ENCODE measurements at places on chromosomes 2 and 18.

DNA sequence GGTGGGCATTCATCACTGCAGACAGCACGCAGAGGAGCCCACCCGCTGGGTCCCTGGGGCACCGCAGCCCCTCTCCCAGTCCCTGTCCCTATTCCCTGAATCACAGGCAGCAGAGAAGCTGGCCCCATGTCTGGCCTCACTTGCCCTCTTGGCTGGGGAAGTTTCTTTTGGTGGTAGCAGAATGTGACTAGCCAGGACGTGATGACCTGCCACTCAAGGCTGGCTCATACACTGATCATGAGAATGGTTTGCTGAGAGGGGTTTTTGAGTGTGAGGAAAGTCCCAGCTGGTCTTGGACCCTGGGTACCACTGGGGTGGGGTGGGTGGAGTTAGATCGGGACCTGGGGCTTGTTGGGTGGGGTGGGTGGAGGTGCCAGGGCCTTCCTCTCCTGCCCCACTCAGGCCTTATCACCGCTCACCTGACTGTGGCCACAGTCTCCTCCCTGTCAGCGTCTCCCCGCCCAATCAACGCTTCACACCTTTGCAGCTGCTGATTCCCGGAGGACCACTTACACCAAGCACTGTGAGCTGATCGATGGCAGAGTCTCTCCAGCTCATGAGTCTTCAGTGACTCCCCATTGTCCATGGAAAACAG, 28.9 kb upstream of the FOSL2 start:
- no peak for DNase-seq

DNA sequence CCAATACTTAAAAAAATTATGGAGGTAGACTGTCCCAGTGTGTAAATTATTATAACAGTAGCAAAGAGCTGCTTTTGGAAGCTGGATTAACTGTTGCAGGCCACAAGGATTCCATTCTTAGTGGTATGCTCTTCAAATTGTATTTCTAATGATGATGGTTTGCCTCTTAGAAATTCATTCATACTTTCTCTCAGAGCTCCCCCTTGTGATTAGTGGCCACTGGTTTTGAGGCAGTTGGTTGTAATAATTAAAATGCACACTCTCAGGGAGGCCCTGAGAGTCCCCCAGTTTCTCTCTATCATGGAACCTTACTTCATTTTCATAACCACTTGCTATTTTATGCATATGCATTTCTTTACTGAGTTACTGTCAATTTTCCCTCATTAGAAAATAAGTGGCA, 122.5 kb downstream of the PLA2R1 start:
- no peak for DNase-seq

GRCh38 chr2:173353556-173353955, 1.1 kb upstream of the CDCA7 start:
- no peak for DNase-seq

DNA sequence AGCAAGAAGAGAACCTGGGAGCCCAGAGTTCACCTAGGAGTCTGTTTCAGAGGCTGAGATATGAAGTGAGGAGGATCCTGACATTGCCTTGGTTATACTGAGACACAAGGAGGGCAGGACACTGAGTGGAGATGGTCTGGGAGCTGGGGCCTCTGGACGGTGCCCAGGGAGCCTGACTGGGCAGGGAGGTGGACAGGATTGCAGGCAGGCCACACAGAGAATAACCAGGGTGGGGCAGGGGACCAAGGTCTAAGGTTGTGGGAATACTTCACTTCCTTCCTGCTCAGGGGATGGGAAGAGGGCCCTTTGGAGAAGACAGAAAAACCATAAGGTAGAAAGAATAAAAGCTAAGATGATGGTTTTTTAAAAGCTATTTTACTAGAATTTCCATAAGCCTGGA, 18.7 kb downstream of the EDAR start:
- no peak for DNase-seq

- no peak for DNase-seq
Observed at GRCh38 chr2:237350070-237350469, 63.9 kb downstream of the COL6A3 start.

DNA sequence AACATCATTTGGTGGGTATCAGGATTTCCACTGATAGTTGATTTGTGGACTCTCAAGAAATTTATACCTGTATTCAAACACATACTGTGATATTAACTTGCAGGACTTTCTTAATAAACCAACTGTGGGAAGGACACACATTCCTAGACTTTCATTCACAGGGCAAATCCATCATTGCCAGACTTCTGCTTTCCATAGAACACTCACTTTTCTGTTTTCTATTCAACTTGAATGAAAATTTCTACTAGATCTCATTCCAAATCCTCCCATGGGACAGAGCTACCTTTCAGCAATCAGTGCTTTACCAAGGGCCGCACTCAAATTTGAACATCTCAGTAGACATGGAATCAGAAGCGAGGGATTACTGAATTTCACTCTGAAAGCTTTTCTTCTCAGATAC, 612.5 kb downstream of the IRS1 start:
- no peak for DNase-seq

DNA sequence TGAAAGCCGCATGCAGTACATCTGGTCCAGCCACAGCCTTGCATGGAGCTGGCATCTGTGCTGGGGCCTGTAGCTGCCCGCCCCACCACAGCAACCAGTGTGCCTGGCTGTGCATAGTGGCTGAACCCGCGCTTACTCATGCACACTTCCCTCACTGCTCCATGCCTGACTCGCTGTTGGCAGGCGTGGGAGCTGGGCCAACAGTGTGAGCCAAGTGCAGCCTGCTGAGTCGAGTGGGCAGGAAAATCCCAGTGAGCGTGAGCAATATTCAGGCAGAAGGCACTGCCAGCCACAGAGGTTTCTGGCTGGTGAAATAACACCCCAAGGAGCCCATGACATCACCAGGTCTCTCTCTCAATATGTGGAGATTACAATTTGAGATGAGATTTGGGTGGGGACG, 1674.1 kb upstream of the TMEFF2 start:
- no peak for DNase-seq

- DNase-seq = no peak
Observed at GRCh38 chr2:170533156-170533555, 182.0 kb upstream of the SP5 start.

- DNase-seq = no peak
Observed at GRCh38 chr18:36271153-36271552, 26.4 kb upstream of the FHOD3 start.

DNA sequence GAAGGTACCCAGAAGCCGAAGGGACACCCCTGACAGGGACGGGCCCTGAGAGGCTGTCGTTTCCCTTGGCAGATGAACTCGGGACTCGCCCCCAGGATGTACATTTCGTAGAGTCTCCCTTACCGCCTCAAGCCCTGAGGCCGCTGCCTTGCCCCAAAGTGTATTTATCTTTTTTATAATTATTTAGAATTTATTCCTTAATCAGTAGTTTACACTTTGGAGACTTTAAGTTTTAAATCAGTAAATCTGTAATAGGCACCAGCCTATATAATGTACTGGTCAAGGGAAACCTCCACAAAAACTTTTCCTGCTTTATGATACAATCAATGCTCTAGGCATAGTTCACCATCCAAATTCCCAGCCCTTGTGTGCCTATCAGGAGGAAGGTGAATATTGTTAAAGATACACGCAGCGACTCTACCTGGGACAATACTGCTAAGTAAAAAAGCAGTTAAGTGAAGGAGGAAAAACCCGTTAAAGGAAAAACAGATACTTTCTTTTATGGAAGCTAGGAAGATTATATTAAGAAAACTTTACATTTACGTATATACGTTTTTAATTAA, 848 bp downstream of the VRK2 start:
- DNase-seq = no peak

- no peak for DNase-seq
Observed at GRCh38 chr2:197191177-197191939, 119.2 kb downstream of the ANKRD44 start.

DNA sequence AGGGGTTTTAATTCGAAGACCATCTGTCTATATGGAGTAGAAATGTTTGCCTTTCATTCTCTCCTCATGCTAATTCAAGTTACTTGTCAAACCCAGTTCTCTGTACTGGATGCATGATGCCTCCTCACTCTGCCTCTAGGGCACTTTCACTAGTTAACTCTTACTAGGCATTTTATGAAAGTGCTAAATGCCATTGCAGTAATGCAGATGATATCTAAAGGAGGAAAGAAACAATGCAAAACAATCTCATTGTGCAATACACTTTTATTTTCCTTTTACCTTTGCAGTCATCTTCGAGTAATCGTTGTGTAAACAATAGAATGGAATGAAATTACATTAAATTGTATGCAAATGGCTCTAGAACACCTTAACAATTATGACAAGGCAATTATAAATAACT, 293.6 kb downstream of the STK39 start:
- no peak for DNase-seq

DNA sequence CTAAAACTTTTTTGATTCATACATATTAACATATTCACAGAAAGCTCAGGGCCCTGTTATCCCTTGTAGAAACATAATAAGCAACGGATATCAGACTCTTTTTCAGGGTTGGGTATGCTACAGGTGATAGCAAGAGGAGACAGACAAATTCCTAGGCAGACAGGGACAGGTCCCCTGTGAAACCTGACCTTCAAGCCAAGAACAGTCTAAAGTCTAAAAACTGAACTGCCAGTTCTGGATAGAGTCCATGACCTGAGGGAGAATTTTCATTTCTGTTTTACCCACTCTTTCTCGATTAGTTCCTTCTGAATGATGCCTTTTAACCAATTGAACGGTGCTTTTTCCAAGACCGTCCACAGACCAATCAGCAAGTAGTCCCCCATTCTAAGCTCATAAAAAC, 54.2 kb downstream of the RIT2 start:
- DNase-seq = no peak

- no peak for DNase-seq
Observed at GRCh38 chr2:31207790-31208189, 9.5 kb downstream of the CAPN14 start.

GRCh38 chr2:3099860-3100234, 277.8 kb downstream of the EIPR1 start:
- DNase-seq = no peak

- DNase-seq = no peak
Observed at GRCh38 chr2:126700677-126701076, 44.7 kb downstream of the GYPC start.

DNA sequence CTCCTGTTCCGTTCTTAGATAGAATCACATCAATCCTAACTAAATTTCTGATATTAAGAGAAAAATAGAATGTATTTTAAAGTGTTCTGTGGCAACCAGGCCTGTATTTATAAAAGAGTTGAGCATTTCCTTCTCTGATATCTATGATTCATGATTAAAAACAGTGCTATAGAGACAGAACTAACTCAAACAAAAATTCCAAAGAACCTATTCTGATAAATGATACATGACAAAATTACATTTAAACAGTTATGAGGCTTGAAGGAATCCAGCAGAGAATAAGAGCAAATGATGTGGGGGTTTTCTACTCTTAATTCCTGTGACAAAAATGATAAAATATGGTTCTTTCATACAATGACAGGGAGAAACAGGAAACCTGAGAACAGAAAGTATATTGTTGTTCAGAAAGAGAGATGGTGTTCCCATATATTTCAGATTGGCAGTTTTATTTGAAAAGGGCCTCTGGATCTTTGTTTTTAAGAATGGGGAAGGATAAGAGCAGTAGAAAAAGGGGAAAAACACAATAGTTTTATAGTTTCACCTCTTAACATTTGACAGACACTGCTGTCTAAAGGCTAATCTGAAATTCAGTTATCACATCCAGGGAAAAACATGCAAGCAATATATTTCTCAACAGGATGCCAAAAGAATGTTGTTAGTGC, 944.3 kb downstream of the LRP1B start:
- DNase-seq = no peak

GRCh38 chr18:61731693-61732376, 161.0 kb downstream of the RNF152 start:
- no peak for DNase-seq

- no peak for DNase-seq
Observed at GRCh38 chr2:213834331-213834730, 550.1 kb downstream of the SPAG16 start.

DNA sequence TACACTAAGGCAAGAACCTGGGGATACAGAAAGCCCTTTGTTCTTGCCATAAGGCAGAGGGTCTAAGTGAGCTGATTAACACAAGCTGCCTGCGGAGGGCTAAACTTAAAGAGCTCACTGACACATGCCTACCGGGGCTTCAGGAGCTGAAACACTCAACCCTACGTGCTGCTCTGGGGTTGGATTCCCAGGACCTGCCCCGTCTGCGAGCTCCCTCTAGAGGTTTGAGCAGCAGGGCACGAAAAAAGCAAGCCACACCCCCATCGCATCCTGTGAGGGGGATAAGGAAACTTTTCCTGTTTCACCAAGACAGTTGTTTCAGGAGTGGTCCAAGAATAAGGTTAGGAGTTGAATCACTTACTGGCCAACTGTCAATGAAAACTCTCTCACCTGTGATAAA, 562.1 kb downstream of the TMX3 start:
- no peak for DNase-seq

- no peak for DNase-seq
Observed at GRCh38 chr2:36553683-36554082, 44.3 kb downstream of the FEZ2 start.

GRCh38 chr2:72131371-72131891, 16.2 kb downstream of the CYP26B1 start:
- no peak for DNase-seq

DNA sequence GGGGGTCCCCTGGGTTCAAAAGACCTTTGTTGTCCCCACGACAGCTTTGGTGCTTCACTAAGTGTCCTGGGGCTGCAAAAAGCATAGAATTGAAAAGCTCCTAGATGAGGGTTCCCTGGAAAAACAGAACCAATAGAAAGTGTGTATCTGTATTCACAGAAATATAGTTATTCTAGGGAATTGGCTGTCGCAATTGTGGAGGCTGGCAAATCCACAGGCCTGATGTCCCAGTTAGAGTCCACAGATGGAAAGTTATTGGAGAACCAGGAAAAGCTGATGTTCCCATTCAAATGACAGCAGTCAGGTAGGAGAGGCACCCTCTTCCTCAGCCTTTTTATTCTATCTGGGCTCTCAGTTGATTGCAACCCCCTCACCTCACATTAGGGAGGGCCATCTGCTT, 65.5 kb downstream of the LONRF2 start:
- no peak for DNase-seq

DNA sequence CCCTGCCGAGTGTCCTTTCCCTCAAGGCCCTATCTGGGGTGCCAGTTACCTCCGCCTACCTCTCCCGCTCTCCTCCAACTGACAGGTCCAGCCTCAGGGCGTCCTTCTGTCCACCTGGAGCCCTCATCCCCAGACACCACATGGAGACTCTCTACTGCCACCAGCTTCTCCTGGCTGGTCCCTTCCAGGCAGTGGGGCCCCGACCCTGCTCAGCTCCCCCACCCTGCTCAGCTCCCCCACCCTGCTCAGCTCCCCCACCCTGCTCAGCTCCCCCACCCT, 74.0 kb upstream of the ODC1 start:
- no peak for DNase-seq

Measured in stimulated activated CD8-positive, alpha-beta memory T cell treated with anti-CD3 and anti-CD28 coated beads, Interleukin-12 subunit alpha, Interleukin-12 subunit beta, amount 100 ng/mL, for 4 hours (primary cell).